ENCODE measurements at places on chromosomes 16 and 17.
A peak's percentile ranks its signal among the peaks of the same experiment; 100 is the strongest.

GRCh38 chr16:23175651-23176050 is 6.9 kb upstream of the SCNN1G start:
- no peak for DNase-seq

GRCh38 chr16:929227-930073 is 41.3 kb downstream of the LMF1 start:
- DNase-seq = no peak

DNA sequence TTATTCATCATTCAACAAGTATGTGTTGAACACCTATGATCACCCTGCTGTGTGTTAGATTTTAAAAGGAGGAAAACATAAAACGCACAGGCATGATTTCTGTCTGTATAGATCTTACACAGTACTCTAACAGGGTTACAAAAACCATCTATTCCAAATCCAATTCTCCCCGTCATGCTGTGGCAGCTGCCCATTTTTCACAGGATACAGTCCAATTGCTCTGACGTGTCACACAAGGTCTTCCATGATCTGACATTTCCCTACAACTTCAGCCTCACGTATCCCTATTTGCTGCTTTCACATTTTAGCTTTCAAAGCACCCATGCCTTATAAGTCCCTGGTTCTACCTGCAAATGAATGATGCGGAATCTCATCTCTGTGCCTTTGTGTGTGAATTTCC is 67.0 kb upstream of the CNTNAP4 start:
- no peak for DNase-seq

- no peak for DNase-seq
Observed at GRCh38 chr17:75752405-75752709, 12.6 kb downstream of the GALK1 start.

GRCh38 chr16:15775663-15776304 is 81.0 kb downstream of the MYH11 start:
- no peak for DNase-seq

GRCh38 chr17:50301891-50302584 is 27.8 kb downstream of the TMEM92 start:
- DNase-seq = no peak

- no peak for DNase-seq
Observed at GRCh38 chr17:55210292-55210691, 54.5 kb upstream of the HLF start.

- DNase-seq = no peak
Observed at GRCh38 chr17:74429604-74430384, 2.1 kb upstream of the GPRC5C start.

DNA sequence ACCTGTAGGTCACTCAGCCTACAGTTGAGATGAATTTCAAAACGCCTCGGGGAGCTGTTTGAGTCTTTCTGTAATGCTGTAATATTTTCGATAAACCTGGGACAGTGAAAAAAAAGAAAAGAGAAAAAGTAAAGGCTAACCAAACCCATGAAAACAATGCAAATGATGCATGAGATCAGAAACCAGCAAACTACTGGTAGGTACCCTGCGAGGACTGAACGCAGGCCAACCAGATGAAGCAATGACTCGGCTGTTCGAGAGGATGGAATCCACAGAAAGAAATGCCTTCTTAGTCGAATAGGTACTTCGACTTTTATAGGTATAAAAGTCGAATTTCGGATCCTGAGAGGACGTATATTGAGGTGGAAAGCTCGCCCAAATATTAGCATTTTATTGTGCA is 509 bp upstream of the ATAD5 start:
- peak; percentile 19 for DNase-seq

GRCh38 chr17:57534863-57535248 is 210.2 kb downstream of the CCDC182 start:
- no peak for DNase-seq

DNA sequence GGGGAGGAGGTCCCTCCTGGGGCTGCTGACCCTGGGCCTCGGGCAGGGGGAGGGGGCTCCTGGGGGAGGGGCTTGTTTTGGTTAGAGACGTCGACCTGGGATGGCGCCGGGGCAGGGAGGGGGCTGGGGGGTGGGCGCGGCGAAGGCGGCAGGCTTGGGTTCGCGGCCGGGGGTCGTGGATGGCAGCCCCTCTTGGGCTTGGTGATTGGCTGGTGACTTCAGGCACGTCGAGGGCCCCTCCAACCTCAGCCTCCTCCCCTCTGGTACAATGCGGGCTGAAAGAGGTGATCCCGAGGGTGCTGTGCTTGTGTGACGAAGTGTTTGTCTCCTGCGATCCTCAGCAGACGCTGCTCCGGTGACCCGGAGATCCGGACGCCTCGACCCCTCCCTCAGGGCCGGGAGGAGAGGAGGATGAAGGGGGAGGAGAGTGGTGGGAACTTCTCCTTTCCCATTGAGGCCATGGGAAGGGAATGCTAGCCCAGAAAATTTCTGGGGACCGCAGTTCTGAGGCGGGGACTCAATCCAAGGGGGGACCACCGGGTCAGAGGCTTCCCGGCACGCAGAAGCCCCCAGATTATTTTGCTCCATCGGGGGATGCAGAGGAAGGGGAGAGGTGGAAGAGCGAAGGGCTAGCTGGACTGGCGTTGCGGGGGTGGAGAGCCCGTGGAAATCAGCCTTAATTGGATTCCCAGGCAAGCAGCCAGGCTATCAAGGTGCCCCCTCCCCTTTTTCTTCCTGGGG is 43.9 kb downstream of the RAI1 start:
- no peak for DNase-seq

DNA sequence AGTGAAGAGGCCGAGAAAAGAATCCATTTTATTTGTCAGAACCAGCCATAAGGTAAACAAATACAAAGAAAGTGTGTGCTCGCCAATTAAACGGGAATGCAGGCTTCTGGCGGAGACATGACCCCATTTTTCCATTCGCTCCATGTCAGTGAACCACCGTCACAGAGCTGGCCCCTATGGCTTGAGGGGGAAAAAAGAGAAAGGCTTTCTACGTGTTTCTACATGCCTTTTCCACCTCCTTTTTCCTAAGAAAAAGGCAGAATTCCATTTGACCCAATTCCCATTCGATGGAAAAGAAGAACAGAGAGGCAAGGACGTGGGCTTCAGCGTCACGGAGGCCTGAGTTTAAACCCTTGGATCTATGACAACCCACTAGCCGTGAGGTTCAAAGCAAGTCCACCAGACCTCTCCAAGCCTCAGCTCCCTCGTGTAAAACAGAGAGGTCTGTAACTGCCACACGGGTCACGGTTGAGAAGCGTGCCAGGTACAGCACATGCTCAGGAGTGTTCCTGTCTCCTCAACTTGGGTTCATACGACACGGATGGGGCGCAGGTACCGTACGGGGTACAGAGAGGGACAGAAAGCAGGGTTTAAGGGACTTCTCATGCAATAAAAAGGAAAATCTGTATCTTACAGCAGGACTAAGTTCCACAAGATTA is 91.9 kb downstream of the NXN start:
- no peak for DNase-seq

DNA sequence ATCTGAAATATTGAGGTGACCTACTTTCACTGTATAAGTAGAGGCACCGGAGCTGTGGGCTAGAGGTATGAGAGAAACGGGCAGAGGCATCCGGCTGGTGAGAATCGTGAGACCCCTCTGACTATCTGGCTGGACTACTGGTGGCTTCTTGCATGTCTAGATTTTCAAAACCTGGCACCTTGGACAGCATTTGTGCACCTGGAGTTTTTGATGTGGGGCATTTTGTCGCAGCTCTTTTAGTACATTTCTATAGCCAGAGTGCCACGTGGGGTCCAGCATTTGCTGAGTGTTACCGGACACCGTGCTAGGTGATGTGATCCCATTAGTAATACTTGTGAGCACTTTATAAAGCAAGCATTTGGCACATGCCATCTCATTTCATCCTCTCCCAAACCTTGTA is 32.6 kb upstream of the SHISA9 start:
- no peak for DNase-seq

- no peak for DNase-seq
Observed at GRCh38 chr17:34827008-34827407, 134.3 kb downstream of the CCT6B start.

DNA sequence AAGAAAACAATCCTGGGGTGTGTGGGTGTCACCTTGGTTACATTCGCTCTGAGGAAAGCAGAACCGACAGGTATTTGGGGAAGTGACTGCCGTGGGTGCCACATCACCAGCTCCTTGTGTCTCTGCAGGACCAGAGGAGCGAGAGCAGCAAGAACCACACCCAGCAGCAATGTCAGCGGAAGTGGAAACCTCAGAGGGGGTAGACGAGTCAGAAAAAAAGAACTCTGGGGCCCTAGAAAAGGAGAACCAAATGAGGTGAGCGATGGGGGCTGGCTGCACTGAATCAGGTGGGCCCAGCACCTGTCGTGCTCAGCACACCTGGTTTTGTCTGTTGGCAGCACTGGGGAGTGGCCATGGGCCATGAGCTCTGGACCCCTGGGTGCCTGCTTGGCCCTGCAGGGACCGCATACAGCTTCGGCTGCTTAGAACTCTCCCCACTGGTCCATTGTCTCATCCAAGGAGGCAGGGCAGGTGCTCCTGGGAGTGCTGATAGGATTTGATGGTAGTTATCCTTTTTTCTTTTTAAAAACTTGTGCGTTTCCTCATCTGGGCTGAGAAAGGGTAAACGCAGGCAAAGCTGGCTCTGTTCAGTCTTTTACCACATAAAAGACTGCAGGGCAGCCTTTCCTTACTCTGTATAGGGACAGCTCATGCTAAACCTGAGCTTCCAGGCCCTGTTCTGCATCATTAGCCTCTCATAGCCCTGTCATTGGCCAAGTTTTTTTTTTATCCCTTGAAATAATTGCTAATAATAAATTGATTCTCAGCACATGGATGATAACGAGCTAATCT is 29.4 kb downstream of the HMOX2 start:
- DNase-seq = no peak

GRCh38 chr17:74290340-74290739 is 16.3 kb downstream of the DNAI2 start:
- DNase-seq = no peak

- no peak for DNase-seq
Observed at GRCh38 chr16:65947951-65948350, 418.5 kb upstream of the CDH5 start.

GRCh38 chr17:44775136-44775837 is 16.5 kb downstream of the ADAM11 start:
- DNase-seq = peak; percentile 97

GRCh38 chr16:72473631-72474030 is 301.7 kb upstream of the PMFBP1 start:
- peak; percentile 47 for DNase-seq

DNA sequence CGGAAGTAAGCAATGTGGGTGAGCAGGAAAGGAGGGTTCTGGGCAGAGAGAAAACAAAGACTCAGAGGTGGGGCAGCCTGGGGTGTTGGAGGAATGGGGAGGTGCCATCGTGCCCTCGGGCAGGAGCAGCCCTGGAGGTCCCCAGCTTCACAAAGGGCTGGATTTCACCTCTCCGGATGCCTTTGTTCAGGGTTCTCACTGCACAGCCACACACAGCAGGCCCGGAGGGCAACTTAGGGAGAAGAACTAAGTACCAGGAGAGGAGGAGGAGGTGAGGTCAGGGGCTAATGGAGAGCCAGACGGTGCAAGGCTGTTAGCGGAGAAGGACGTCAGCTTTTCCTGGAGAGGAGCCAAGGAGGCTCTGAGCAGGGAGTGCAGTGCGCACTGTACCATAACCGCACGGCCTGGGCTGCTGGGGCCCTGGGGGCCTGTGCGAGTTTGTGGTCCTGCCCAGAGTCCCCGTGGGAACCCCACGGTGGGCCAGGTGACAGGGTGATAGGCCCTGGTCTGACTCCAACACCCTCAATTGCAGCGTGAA is 9.3 kb downstream of the ARRB2 start:
- peak; percentile 51 for DNase-seq

- DNase-seq = no peak
Observed at GRCh38 chr17:17706140-17707060, 25.1 kb downstream of the RAI1 start.

- no peak for DNase-seq
Observed at GRCh38 chr17:73335591-73336407, 24.0 kb upstream of the CDC42EP4 start.

DNA sequence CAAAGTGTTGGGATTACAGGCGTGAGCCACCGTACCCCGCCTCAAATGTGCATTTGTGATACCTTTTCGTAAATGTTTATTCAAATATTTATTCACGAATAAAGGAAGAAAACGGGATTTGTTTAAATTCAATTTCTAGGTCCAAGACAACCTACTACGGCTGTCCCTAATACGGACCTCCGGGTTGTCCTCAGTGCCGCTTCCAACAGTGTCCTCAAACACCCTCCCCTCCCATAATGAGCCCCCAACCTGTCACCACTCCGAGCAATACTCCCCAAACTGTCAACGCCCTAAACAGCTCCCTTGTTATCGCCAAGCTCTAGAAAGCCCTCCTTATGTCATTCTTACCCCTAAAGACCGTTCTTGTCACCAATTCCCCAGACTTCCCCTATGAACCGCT is 539 bp upstream of the GABARAPL2 start:
- no peak for DNase-seq

DNA sequence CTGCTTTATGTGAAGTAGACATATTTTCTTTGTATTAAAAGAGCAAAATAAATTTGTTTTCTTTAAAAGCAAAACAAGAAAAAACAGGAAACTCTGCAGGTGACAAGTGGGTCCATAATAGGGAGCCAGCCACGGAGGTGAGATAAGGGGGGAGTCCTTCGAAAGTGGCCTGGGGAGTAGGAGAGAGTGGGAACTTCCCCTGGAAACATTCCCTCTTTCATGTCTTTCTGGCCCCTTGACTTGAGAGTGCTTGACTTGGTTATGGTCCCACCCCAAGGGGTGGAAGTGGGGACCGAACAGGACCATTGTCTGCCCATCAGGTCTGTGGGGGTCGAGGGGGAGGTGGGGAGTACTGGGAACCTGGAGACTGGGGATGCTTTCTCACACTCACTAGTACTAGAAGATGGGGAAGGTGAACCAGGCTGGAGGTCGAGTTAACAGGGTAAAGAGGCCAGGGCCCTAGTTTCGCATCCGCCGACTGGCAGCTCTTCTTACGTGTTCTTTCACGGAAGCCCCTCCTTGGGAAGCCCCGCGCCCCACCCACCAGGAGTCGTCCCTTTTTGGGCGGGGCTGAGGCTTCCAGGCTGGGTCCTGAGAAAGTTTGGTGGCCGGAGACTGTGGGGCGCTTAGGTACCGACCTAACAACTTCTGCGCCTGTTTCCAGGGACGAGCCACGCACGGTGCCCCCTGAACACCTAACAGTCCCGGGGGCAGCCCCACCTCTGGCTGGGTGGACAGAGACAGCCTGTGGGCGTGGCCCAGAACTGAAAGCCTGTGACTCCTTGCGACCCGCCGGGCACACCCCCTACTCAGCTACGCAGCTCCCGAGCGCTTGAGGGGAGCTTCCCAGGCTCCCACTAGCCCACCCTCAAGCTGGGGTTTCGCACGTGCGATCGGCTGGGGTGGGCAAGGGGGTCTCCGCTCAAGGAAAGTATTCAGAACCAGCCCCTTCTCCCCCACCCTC is 790 bp downstream of the TRADD start:
- DNase-seq = no peak

GRCh38 chr17:16343569-16343968 is 9.7 kb downstream of the CENPV start:
- DNase-seq = no peak

- peak; percentile 69 for DNase-seq
Observed at GRCh38 chr17:46962374-46962790, 16.7 kb downstream of the RPRML start.

GRCh38 chr16:1654505-1655268 is 23.4 kb upstream of the JPT2 start:
- DNase-seq = no peak

GRCh38 chr17:51371732-51372151 is 111.4 kb downstream of the UTP18 start:
- peak; percentile 64 for DNase-seq

GRCh38 chr17:74883241-74883745 is 10.1 kb downstream of the FADS6 start:
- no peak for DNase-seq

All from iris pigment epithelial cell (primary cell).